Kidney (tissue), 22 donors: ENCODE measurements at places on chromosomes 1 and 21. TPM values are rescaled to one million over a fixed set of nuclear protein-coding genes. Genes with fewer than 3 reads are reported as not detected.
A peak's percentile ranks its signal among the peaks of the same experiment; 100 is the strongest.

- DNase-seq, result no peak
Observed at GRCh38 chr1:247487057-247487456, 29.2 kb upstream of the OR2B11 start.

DNA sequence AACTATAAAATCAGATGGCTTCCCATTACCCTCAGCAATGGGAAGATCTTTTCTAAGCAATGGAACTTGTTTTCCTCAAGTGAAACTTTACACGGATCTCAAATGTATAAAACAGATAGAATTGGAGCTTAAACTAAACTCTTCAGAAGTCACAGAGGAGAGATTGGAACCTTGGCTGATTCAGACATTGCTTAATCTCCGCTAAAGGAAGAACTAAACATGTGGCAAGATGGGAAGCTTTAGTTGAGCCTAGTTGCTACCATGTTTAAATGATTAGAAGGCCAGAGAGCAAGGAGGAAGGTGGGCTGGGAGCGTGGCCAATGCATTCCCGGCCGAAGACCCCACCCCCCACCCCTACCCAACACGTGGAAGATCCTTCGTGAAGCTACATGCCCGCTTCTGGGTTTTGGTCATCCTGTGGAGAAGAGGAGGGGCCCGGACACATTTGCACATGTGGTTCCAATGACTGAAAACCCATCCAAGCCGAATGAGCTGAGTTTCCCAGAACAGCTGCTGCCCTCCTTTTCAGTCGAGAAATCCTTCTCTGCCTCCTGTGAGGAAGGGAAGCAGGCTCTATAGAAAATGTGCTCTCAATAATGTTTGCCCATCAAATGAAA is 164.3 kb downstream of the MIS18A start:
- no peak for DNase-seq

The COL8A2 gene
- 6.4 TPM for total RNA-seq

GRCh38 chr1:87840767-87841166 is 512.1 kb downstream of the LMO4 start:
- DNase-seq, result no peak

The DMAP1 gene
- total RNA-seq, result 43.0 TPM

GRCh38 chr1:36733748-36734147 is 251.0 kb upstream of the CSF3R start:
- no peak for DNase-seq

- peak; percentile 94 for DNase-seq
Observed at GRCh38 chr1:69263921-69264391, 303.8 kb upstream of the LRRC7 start.

The PCP4 gene
- 26.9 TPM for total RNA-seq

The KIF26B gene
- total RNA-seq, result 10.7 TPM

GRCh38 chr1:19468397-19468956 is 16.9 kb downstream of the CAPZB start:
- DNase-seq, result peak; percentile 23
